Kidney epithelial cell (primary cell): ENCODE measurements at places on chromosomes 5 and 9.

DNA sequence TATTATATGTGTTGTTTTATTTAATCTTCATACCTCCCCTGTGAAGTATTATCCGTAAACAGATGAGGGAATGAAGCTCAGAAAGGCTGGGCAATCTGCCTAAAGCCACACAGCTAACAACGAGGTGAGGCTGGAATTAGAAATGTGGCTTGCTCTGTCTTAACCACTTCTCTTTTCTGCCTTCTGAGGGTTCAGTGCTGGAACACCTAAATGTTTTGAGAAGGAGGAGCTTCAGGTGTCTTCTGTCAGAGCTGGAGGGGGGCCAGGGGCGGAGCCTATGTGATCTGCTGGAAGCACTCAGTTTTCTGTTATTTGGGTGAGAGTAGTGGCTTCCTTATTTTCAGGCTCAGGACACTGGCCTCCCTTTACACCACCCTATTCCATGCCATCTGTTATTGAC lies 35.0 kb upstream of the ARAP3 start:
- no peak for DNase-seq

DNA sequence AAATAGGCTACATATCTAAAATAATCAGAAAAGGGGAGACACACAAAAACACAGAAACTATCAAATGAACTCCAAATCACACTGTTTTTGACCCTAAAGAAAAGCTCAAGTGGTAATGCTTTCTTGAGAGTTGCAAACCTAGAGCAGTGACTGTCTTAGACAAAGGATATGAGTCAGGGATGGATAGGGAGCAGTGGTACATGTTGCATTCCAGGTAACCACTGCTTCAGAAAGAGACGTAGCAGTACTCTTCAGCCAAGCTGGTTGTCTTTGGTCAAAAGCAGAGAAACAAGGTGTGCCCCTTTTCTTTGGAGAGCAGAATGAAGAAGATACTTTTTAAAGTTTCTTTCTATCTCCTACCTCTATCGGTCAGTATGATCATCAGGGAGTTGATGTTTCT lies 1003.6 kb downstream of the CDH9 start:
- no peak for DNase-seq

DNA sequence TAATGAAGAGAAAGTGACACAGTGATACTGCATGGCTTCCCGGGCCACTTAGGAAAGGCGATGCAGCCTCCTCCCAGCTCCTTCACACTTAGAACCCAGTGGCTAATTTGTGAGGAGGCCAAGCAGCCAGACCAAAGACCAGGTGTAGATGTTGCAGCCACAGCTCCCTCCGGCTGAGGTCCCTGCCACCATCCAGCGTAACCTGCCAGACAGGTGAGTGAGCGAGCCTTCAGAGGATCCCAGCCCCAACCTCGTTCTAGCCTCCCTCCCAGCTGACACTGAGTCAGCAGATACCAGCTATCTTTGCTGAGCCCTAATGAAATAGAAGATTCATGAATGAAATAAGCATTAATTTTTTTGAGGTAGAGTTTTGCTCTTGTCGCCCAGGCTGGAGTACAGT lies 59.7 kb downstream of the COL23A1 start:
- DNase-seq: no peak

- DNase-seq: no peak
These were observed 195.5 kb upstream of the CLINT1 start for GRCh38 chr5:158054223-158055110.

GRCh38 chr9:114053246-114054005 lies 24.7 kb downstream of the AMBP start:
- DNase-seq: no peak

- no peak for DNase-seq
These were observed 22.4 kb upstream of the RASGRF2 start for GRCh38 chr5:80937584-80938356.

GRCh38 chr9:70761139-70761670 lies 346.7 kb upstream of the KLF9 start:
- DNase-seq: no peak

GRCh38 chr5:39475159-39475571 lies 50.4 kb upstream of the DAB2 start:
- DNase-seq: no peak

- DNase-seq: no peak
These were observed 151.1 kb upstream of the TAS2R1 start for GRCh38 chr5:9781275-9781674.

DNA sequence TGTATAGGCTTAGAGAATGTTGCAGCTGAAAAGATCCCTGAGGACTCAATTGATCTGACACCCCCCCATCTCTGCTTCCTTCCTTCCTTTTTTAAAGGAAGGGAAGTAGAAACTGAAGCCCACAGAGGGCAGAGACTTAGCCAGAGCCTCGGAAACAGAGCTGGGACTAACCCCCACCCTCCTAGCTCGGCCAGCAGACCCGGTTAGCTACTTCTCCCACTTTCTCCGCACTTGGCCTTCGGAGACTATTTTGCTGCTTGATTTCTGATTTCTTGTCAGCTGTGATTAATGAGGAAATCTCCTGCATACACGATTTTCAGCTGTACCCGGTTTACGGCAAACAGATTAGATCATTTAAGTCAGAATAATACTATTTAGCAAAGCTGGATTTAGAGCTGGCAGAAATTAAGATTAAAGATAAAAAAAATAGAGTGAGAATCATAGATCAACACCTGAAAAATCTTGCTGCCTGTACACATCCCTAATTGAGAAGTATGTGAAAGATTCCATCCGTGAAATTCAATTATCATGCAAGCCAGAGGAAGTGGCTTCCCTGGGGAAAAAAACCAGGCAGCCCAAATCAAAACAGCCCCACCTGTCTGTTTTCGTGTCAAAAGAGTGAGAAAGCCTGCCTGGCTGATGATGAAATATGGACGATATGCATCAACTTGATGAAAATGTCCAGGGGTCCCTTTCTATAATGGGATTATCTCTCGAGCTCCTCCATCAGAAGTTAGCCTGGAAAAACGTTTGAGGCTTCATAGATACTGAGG lies 159.5 kb upstream of the SHB start:
- DNase-seq: no peak

GRCh38 chr5:6585168-6585567 lies 47.7 kb downstream of the NSUN2 start:
- no peak for DNase-seq

- DNase-seq: no peak
These were observed 29.3 kb downstream of the PTPA start for GRCh38 chr9:129140397-129141065.

- no peak for DNase-seq
These were observed 25.2 kb upstream of the BARHL1 start for GRCh38 chr9:132557159-132557558.

DNA sequence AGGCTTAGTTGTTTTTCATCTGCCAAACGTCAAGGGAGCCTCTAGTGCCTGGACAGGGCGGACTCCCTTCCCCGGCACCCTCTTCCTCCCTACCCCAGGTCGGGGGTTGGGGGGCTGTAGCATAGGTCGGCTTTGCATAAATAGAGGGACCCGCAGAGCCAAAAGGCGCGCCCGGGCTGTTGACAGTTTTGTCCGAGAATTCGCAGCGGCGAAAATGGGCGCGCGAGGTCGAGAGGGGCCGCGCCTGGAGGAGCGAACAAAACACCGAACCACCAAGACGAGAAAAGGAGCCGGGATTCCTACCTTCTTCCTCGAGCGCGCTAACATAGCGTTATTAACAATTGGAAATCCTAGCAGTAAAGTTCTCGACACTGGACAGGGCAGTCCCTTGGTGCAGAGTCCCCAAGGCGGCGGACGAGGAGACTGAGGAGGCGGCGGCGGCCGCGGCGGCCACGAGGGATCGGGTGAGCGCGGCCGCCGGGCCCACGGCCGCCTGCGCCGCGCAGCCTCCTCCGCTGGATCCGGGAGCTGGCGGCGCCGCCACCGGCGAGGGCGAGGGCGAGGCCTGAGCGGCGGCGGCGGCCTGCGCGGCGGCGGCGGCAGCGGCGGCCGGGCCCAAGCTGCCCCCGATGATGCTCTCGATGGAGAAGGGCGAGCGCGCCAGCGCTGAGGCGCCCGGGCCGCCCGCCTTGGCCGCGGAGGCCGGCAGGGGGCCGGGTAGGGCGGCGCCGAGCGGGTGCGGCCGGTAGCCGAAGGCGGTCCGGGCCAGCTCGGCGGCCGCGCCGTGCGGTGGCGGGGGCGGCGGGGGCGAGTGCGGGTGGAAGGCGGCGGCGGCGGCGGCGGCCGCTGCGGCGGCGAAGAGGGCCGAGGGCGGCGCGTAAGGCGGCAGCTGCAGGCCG lies 1.7 kb downstream of the FOXD1 start:
- DNase-seq: no peak

GRCh38 chr9:123238365-123238764 lies 30.0 kb downstream of the STRBP start:
- DNase-seq: no peak

- peak; percentile 12 for DNase-seq
These were observed 296.0 kb upstream of the ACTBL2 start for GRCh38 chr5:57778501-57779091.

DNA sequence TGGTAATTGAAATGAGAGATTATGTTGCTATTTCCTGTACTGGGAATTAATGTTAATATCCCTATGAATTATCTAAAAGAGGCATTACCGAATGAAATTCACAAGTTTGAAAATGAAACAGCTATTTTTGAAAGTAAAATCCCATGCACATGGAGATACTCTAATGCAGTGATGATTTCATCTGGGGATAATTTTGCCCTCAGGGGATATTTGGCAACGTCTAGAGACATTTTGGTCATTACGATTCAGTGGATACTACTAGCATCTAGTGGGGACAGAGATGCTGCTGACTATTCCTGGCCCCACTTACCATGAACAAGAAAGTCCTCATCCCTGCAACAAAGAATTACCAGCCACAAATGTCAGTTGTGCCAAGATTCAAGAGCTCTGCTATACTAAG lies 500.9 kb downstream of the EFNA5 start:
- no peak for DNase-seq

DNA sequence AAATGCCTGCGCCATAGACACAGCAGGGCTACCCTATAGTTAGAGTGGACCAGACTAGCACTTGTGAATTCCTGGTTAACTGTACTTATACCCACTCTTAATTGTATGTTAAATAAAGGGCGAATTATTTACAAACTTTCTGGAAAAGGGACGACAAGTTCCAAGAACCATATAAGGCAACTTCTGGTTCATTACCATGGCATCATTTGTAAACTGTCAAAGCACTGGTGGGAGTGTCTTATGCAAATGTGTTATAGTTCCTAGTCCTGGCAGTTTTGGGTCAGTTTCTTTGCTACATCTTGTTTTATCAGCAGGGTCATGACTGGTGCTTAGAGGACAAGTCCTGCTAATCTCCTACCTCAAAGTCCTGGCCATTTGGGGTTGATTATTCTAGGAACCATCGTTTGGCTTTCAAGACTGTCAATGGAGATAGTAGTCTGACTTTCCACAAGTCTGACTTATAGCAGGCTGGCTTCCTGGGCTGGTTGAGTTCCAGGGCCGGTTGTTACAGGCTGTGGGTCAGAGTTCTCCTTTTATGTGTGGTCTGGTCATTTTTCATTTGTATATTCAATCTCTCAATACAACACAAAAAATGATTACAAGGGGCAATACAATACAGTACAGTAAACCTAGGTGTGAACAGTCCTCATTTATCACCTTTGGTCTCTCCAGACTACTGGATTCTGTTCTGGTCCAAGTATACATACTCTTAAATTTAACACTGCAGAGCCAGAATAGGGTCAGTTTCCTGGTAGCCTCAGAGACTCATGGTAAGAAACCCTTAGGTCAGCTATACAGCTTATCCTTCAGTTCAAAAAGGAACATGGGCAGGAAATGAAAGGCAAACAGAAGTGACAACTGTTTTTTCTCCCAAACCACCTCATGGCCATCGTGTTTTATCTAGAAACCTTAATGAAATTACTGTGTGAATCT lies 8.3 kb upstream of the CFAP95 start:
- DNase-seq: no peak

DNA sequence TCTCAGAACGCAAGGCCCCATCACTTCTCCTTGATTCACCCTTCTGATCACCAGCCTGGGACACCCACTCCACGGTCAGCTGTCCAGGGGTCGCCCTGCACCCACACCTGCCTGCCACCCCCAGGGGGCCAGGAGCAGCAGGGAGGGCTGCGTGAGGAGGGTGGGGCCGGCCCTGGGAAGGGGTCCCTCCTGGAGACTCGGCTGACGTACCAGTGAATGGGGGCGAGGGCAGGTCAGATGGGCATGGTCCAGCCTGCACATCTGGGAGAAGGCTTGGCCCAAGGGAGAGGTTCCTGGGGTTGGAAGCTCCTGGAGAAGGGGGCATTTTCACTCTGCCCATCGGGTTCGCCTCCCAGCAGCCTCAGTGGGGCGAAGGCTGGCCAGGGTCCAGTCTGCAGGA lies 21.8 kb upstream of the SARDH start:
- DNase-seq: no peak

- DNase-seq: no peak
These were observed 30.5 kb downstream of the ZNF618 start for GRCh38 chr9:113906411-113907110.

GRCh38 chr9:126690431-126691051 lies 76.8 kb downstream of the LMX1B start:
- no peak for DNase-seq

DNA sequence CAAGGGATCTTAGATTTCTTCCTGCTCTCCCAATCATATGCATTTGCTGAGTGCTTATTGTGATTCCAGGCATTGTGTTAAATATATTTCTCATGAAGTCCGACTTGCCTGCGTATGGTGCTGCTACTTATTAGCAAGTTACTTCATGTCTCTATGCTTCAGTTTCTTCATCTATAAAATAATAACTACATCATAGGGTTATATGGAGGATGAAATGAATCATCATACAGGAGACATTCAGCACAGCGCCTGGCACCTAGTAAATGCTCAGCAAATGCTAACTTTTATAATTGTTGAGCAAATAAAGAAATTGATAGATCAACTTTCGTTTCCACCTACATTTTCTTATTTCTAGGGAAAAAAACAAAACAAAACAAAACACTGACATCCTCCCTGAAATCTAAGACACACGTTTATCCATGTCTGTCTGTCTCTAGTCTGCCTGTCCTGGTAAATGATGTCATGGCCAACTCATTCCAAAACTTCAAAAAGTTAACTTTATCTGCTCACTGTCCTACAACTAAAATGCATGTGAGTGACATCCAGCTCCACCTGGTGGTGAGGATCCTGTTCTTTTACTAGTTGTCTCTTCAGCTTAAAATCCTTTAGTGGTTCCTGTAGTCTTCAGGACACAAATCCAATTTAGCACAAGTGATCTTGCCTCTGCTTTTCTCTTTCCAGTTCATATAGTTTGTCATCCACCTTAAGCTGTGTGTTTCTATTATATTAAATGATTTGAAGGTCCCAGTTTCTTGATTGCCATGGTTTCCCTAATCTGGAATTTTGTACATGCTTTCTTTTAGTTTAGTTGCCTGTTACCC lies 27.7 kb downstream of the PPP3R2 start:
- DNase-seq: no peak
